Activated effector memory CD4-positive, alpha-beta T cell treated with anti-CD3 and anti-CD28 coated beads, Interleukin-2, amount 50 U/mL, for 16 hours (primary cell): ENCODE measurements at places on chromosomes 2 and 18.

- DNase-seq = no peak
These were observed 28.6 kb downstream of the BOD1L2 start for GRCh38 chr18:57175532-57175931.

- no peak for DNase-seq
These were observed 1.7 kb downstream of the STEAP3 start for GRCh38 chr2:119225105-119225865.

- DNase-seq = no peak
These were observed 40.4 kb upstream of the PDCL3 start for GRCh38 chr2:100522430-100522829.

DNA sequence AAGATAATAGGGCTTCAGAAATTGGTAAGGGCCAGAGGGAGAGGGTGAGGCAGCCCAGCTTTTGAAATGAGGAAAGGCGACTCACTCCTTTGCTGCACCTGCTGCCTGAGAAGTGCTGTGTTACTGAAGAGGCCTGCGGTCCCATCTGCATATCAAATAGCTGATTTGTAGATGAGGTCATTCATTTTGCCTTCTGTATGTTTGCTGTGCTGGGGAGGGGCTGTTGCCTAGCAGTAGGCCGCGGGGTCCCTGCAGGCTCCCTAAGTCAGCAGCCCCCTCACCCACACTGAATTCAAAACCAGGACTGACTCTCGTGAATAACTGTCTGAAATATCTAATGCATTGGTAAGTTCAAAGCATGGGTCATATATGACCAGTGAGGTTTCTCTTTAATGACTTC, 377.2 kb downstream of the SOX11 start:
- no peak for DNase-seq

GRCh38 chr2:52882974-52883373, 884.6 kb upstream of the CHAC2 start:
- no peak for DNase-seq

- no peak for DNase-seq
These were observed 29.8 kb downstream of the KLF7 start for GRCh38 chr2:207135801-207136457.

- DNase-seq = peak; percentile 66
These were observed 35.4 kb downstream of the FASTKD2 start for GRCh38 chr2:206800506-206801417.

DNA sequence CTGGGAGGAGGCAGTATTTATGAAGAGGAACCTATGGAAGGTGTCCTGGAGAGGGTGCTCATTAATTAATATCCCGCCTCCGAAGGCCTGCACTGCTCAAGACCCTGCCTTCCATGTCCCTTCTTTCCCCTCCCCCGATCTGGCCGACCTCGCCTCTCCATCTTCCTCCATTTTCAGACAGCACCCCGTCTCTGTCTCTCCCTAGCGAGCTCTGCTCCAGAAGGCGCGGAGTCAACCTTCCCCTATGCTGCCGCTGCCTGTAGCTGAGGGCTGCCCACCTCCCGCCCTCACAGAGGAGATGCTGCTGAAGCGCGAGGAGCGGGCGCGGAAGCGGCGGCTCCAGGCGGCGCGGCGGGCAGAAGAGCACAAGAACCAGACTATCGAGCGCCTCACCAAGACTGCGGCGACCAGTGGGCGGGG, 1.1 kb upstream of the WBP1 start:
- DNase-seq = no peak

GRCh38 chr18:45568017-45568416, 47.3 kb upstream of the SLC14A2 start:
- DNase-seq = no peak

GRCh38 chr2:226999661-227000060, 163.8 kb downstream of the RHBDD1 start:
- no peak for DNase-seq

- DNase-seq = no peak
These were observed 189.6 kb downstream of the HAUS1 start for GRCh38 chr18:46293742-46294181.

DNA sequence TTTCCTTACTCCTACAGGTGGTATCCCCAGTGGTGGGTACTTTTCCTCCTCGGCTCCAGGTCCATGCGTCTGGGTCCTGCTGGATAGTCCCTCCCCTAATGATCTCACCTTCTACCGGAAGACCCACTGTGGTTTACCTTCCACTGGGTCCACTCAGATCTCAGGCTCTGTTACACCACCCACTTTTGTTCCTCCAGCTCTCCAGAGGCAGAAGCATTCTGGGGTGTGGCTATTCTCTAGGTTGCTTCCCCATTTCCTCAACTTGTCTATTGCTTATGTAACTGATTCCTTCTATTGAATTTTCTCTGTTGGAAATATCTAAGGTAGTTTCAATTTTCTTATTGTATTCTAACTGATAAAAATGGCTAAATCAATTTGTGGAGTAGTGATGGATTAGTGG, 87.6 kb upstream of the GALNT5 start:
- no peak for DNase-seq

DNA sequence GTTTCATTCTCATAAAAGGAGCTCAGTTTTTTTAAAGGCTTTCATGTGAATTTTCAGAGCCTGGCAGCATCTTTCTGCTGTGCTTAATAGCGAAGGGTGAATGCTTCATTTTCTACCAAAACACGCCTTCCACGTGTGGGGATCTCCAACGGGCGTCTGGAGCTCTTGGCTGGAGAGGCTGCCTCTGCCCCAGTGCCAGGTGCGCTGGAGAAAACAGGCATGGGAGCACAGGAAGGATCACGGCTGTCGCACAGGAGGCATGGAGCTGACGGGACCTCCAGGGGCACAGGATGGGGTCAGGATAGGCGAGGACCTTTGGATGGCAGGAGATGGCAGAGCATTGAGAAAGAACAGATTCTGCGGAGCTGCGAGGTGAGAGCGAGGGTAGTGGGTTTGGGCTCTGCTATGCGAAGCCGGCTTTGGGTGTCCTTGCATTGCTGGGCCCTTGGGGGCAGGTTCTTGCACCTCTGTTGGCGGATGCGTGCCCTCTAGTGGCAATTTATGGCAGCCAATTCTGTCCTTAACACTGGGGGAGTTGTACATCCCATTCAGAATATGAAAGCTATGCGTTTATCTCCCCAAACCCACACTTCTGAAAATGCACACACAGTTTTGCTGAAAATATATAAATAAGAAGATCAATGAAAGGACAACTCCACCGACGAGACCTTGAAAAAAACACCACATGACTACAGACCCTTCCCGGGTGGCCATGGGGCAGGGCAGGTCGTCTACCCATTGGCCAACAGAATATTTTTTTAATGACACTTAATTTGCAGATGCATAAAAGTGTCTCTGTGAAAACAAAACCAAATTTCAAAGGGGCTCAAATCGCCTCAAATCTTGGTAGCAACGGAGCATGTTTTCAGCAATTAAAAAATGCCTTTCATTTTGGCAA, 90.4 kb upstream of the SLC35G4 start:
- DNase-seq = no peak

- no peak for DNase-seq
These were observed 63.0 kb downstream of the ZNF532 start for GRCh38 chr18:58927659-58928058.

- no peak for DNase-seq
These were observed 24.3 kb upstream of the GPD2 start for GRCh38 chr2:156411835-156412234.

GRCh38 chr2:33897741-33898140, 298.6 kb upstream of the FAM98A start:
- DNase-seq = no peak

- no peak for DNase-seq
These were observed 1026.7 kb upstream of the ACVR2A start for GRCh38 chr2:146818122-146818521.

- DNase-seq = no peak
These were observed 366.0 kb upstream of the SLC14A2 start for GRCh38 chr18:45249246-45249661.

DNA sequence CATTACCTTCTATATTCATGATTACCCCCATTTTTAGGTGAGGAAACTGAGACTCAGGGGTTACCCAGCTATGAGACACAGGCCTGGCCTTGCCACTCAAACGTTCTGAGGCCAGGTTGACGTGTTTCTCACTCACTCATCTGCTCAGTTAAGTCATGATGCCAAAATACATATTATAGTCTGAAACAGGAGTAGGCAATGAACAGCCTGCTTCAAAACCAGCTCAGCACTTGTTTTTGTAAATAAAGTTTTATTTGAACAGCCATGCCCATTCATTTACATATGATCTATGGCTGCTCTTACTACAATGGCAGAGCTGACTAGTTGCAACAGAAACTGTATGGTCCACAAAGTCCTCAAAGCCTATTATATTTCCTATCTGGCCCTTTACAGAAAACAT, 74.1 kb upstream of the SMAD2 start:
- DNase-seq = no peak

- DNase-seq = no peak
These were observed 160.0 kb upstream of the SLC39A10 start for GRCh38 chr2:195496991-195497390.

DNA sequence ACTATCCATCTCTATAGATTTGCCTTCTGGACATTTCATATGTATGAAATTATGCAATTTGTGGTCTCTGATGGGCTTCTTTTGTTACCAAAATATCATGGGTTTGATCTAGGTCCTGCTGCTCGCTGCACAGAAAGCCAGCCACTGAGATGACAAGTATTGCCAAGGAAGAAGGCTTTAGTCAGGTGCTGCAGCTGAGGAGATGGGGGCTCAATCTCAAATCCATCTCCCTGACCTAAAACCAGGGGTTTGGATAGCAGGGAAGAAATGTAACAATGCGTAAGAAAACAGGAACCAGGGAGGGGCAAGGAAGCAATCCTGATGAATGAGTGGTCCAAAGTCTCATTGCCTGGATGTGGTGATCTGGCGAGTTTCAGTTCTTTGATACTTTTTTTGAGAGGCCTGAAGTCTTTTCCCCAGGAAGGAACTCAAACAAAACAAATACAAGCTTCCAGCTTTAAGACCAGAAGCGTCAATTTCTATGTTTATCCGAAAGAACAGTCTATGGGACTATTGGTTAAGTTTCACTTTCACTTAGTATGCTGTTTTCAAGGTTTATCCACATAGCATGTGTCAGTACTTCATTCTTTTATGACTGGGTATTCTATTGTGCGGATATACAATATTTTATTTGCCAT, 3.4 kb upstream of the CKAP2L start:
- DNase-seq = no peak

DNA sequence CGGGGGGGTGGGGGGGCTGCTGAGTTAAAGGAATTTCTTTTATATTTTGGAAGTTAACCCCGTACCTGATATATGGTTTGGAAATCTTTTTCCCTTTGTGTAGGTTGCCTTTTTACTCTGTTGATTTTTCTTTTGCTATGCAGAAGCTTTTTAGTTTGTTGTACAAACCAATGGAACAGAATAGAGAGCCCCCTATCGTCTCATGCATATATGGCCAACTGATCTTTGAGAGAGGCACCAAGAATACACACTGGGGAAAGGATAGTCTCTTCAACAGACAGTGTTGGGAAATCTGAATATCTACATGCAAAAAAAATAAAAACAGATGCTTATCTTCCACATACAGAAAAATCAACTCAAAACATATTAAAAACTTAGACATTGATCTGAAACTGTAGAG, 647.8 kb upstream of the KLHL29 start:
- DNase-seq = no peak

GRCh38 chr18:23941791-23942190, 72.8 kb upstream of the TTC39C start:
- no peak for DNase-seq

DNA sequence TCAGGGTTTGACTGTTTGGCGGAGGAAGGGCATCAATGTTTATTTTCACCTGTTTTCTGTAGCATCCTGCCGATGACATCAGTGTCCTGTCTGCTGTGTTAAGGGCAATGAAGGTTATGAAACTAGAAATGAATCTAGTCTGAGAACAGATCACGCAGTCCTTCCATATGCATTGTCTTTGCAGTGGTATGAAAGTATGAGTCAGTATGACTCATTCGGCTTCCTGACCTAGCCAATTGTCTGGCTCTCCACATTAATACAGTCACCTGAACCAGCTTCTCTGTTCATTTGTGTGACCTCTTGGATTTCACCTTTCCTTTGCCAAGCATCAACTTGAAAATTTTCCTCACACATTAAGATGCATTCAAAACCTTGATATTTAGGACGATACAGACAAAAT, 353.8 kb downstream of the RND3 start:
- DNase-seq = no peak

GRCh38 chr2:190948671-190949070, 65.3 kb downstream of the STAT1 start:
- no peak for DNase-seq

- peak; percentile 69 for DNase-seq
These were observed 95.9 kb downstream of the NEB start for GRCh38 chr2:151638191-151638933.

- DNase-seq = no peak
These were observed 12.6 kb upstream of the CELF4 start for GRCh38 chr18:37578182-37578678.

GRCh38 chr2:162072181-162072702, 1.8 kb downstream of the DPP4 start:
- DNase-seq = no peak

DNA sequence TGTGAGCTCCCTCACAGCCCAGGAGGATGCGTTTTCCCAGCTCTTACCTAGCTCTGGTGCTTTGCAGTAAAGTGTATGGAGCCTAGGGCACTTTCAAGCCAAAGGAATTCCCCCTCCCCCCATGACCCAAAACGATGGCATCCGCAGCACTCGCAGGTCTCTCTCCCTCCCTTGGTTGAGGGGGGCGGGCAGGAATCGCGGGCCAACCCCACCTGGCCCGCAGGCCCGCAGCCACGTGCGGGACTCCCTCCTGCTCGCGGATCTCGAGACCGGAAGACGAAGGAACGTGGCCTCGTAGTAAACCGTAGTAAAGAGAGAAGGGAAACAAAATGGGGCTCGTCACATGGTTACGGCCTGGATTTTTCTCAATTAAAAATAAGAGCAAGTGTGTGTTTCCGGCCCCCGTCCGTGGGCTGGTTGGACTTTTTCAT, 8.5 kb downstream of the IRS1 start:
- no peak for DNase-seq

GRCh38 chr2:65671670-65672242, 239.4 kb upstream of the SPRED2 start:
- DNase-seq = no peak

DNA sequence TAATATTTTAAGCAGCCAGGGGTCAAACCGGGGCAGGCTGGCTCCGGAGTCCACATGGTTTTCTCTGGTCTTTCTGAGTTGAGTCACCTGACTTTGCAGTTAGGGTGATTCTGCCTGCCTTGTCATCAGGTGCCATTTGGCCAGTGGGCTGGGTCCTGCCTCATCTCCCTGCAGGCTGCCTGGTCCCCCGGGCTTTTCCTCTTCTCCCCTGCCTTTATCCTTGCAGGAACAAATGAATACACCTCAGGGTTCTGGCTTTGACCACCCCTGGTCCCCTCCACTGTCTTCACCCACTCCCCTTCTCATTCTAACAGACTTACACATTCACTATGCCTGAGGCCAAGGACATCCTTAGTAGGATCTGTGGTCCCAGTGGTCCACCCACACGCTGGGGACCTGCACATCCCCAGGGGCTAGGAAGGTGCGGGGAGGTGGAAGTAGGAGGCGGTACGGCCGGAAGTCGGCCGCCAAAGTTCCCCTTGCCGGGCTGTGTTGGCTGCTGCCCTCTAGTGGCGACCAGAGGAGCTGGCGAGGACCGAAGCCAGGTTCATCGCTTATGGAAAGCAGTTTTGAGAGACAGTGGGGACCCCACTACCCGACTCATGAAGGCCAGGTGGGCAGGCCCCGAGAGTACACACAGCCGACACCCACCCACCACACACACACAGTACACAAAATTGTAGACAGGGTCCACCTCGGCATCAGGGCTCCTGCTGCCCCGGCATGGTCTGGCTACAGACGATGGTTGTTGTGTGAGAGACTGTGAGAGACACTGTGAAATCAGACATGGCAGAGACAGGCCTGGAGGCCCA, 6.3 kb upstream of the TEX261 start:
- peak; percentile 92 for DNase-seq
